NCI-H2171 (cell line): ENCODE measurements at places on chromosomes 3 and 15.

DNA sequence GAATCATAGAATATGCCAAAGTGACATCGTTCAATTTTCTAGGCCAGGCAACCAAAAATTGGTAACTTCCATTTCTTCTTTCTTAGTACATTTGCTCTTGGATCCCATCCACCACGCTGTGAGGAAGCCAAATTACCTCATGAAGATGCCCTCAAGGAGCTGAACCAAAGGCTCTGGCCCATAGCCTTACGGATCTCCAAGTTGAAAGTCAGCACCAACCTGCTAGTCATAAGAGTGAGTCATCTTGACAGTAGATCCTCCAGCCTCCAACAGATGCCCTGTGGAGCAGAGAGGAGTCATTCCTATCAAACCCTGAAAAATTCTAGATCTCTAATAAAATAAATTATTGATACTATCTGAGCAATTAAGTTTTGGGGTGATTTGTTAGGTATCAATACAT, 322.5 kb upstream of the COL8A1 start:
- DNase-seq: no peak

- DNase-seq: no peak
Observed at GRCh38 chr3:19891740-19892139, 42.3 kb downstream of the EFHB start.

DNA sequence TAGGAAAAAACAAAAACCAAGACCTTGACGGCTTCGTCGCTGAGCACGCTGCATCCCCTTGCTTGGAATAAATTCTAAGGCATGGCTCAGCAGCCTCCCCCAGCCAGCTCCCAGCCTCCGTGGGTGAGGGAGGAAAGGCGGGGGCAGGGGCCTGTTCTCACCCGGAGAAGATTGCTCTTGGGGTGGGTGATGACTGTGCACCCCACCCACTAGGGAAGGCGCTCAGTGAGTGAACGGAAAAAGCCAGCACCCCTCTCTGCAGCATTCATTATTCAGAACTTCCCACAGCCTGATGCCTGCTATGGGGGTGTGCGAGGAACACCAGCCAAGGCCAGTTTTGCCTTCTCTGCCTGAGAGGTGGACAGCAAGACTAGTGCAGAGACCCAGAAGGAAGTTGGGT, 19.3 kb upstream of the NTRK3 start:
- no peak for DNase-seq

GRCh38 chr3:142568393-142569017, 10.0 kb downstream of the ATR start:
- no peak for DNase-seq

DNA sequence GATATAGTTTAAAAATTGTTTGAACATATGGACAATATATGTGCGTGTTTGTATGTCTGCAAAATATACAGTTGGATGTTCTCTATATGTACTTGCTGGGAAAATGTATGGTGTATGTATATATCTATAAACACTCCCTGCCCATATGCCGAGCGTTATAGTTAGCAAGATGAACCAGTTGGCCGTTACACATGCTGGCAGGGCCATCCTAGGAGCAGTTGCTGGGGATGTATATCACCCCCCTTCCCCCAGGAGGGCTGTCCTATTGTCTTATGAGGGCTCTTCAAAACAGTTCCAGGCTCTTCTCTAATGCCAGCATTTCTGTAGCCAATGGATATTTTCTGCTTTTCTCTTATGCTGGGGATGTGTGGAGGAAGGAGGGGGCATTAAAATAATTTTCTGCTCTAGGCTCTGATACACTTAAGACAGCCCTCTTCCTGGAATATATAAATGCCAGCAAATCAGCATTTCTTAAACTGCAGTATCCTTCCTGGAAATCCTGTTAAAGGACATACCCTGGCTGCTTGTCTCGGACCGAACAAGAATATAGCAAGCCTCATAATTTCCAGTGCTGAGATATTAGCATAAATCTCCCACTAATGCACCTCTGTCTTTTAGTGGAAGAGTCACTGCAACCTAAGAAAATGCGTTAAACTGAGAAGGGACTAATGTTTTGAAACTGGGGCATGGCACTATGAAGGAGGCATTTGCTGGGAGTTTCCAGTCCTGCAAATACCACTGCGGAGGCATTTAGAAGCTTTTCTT, 134.4 kb downstream of the MDFIC2 start:
- no peak for DNase-seq

DNA sequence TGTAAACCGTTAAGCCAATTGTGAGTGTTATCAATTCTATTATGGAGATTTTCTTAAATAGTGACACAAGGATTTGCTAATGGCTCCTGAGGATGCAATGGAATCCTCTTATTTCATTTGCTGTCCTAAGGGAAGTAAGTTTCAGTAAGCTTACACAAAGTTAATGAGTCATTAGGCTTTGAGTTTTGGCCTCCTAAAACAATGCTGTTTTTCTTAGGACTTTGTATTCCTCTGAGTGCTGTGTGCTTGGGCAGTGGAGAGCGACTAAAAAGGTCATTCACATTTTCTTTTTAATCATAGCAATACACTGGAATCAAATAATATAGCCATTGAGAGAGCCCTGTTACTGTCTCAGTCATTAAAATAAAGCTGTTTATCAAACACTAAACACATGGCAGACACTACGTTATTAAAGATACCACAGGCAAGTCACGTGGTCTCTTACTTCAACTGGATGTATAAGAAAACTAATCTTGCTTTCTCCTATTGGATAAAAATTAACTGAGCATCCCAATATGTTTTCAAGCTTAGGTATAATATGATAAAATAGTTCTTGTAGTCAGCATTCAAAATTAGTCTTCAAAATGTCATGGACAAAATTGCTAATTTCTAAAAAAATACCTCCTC, 290.8 kb downstream of the NLGN1 start:
- no peak for DNase-seq

- DNase-seq: no peak
Observed at GRCh38 chr15:70767667-70768066, 4.3 kb upstream of the UACA start.

- DNase-seq: no peak
Observed at GRCh38 chr3:11186771-11187191, 32.5 kb downstream of the HRH1 start.

- no peak for DNase-seq
Observed at GRCh38 chr3:31530960-31531335, 1.8 kb upstream of the STT3B start.

DNA sequence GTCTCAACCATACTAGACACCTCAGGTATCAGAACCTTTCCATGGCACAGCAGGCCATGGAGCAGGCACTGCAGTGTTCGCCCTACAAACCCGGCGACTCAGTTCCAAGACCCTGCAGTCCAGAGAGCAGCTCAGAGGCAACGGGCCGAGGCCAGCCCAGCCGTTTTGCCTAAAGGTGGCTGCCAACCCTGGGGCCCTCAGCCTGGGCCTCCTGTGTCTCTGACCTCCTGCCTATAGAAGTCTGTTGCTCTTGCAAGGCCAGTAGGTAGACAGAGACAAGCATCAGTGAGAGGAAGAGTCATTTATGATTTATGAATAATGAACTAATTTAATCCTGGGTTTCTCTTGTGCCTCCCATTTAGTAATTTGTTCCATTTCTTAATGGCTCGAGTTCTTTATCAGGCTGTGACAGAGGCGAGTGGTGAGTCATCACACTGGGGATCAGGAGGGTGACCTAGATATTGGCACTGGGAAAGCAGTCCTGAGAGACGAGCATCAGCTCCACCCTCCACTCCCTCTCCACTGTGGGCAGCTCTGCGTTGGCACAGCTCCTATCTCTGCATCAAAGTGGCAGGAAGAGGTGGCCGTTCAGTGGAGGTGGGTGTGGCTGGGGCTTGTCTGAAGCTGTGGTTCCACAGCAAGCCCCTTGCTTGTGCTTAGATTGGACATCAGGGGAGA, 79.8 kb downstream of the ABHD5 start:
- DNase-seq: no peak

GRCh38 chr3:133933097-133934024, 37.7 kb upstream of the RAB6B start:
- DNase-seq: no peak

- DNase-seq: no peak
Observed at GRCh38 chr15:51924156-51925068, 47.2 kb downstream of the LEO1 start.

GRCh38 chr15:68997050-68997449, 17.4 kb upstream of the NOX5 start:
- DNase-seq: no peak

DNA sequence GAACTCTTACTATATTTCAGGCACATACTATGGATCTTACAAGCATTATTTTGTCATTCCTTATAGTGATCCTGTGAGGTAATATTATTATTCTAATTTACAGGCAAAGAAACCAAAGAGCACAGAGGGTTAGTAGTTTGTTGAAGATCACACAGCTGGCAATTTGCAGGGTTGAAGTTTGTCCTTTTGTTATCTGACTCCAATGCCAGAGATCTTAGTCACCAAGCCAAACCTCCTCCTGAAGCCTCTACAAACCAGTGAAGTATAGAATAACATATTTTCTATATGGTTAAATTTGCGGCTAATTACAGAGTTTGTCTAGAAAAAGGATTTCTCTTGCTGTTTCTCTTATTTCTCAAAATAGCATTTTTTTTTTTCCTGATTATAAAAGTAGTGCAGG, 11.2 kb downstream of the ISLR2 start:
- no peak for DNase-seq

DNA sequence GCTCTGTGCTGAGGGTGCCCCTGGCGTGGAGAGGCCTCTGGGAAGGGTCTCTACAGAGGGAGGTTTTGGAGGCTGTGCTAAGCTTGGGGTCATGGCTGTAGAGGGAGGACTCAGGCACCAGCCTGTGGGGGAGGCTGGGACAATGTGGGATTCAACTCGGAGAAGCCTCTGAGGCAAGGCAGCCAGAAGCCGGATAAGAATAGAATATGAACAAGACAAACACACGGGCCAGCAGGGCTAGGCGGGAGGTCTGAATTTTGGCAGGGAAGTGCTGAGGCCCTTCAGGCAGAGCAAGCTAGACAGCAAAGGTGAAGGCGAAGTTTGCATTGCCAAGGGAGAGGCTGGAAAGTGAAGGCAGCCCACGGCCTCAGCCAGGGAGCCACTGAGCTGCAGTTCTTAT, 612.1 kb upstream of the NR2F2 start:
- no peak for DNase-seq

DNA sequence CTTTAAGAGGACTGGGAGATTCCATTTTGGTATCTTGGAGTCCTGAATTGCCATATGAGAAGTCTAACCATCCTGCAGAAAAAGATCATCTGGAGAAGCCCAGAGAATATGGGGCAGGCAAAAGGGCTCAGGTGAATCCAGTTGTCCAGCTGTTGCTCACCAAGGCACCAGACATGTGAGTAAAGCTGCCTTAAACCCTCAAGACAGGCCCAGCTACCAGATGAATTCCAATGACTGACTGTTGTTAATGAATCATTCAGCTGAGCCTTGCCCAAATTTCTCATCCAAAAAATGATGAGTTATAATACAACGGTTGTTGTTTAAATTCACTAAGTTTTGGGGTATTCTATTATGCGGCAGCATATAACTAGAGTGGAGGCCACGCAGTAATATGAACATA, 22.0 kb upstream of the NANOGP8 start:
- no peak for DNase-seq

- DNase-seq: no peak
Observed at GRCh38 chr3:50430191-50430590, 70.9 kb upstream of the TMEM115 start.

- no peak for DNase-seq
Observed at GRCh38 chr3:113275929-113276750, 64.8 kb downstream of the BOC start.

- no peak for DNase-seq
Observed at GRCh38 chr15:38029736-38030135, 95.3 kb downstream of the TMCO5A start.

GRCh38 chr15:83747050-83747717, 93.3 kb downstream of the ADAMTSL3 start:
- no peak for DNase-seq

- no peak for DNase-seq
Observed at GRCh38 chr3:176514297-176514696, 683.0 kb downstream of the TBL1XR1 start.

DNA sequence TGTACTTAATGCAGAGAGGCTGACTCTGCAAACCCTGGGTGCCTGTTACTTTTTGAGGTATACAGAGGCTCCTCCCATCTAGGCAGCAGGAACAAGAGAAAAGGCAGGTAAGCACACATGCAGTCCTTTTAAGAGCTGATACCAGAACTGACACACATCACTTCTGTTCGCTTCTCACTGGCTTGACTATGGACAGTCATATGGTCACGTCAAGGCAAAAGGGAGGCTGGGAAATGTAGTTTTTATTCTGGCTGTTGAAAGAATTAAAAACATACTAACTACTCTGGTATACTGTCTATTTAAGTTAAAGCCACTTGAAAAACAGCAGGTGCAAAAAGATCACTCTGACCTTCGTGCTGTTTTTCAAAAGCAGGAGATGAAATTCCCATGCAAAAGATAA, 218.3 kb downstream of the CTNNB1 start:
- DNase-seq: no peak
